ENCODE measurements at places on chromosomes 4 and X. TPM values are rescaled to one million over a fixed set of nuclear protein-coding genes. Genes with fewer than 3 reads are reported as not detected.

- H3K27me3 ChIP-seq, result no peaks in the 10 kb centered on the region
- H3K4me3 ChIP-seq, result no peak overlapping the region
- H3K36me3 ChIP-seq, result no peaks in the 10 kb centered on the region
- H3K27ac ChIP-seq, result peak overlapping the region; percentile 77
- H3K4me1 ChIP-seq, result peaks cover 35% of the 10 kb centered on the region
- no peak for DNase-seq
These were observed 133.3 kb downstream of the MAML3 start for GRCh38 chr4:140020457-140021361.

DNA sequence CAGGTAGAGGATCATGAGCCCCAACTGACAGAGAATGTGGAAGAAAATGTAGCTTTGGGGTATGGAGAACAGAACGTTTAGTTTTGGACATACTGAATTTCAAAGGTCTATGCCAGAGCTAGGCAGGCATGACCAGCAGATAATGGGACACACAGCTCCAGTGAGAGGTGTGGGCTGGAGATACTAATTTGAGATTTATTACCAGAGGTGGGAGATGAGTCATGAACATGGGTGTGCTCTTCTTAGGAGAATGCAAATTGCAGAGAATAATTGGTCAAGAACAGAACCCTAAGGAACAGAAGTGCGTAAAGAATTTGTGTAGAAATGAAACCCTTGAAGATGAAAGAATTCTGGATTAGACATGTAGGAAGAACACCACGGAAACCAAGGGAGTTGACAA, 125.2 kb downstream of the PACRGL start:
- H3K4me3 ChIP-seq, result no peak overlapping the region
- no peak for DNase-seq

- H3K27ac ChIP-seq, result no peak overlapping the region
- H3K4me3 ChIP-seq, result no peak overlapping the region
- no peaks in the 10 kb centered on the region for H3K36me3 ChIP-seq
These were observed 46.0 kb downstream of the COQ2 start for GRCh38 chr4:83238393-83239248.

Gene CT55
- total RNA-seq, result not detected

Gene SYNPO2
- total RNA-seq, result 10.3 TPM

DNA sequence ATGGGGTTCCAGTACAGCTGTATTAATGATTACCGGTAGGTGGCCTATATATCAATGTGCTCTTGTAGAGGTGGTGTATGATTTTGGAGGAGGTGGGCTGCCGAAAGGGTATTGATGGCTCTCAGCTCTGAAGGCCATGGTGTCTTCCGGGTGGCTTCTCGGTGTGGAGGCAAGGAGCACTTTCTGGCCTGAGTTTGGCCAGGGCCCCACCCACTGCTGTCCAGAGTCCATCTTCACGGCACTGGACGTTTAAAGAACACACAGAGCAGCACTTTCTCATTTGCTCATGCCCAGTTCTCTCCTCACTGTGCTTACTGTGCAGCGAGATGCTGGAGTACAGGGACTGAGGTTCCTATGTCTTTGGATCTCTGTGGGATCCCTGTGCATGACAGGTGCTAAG, 16.1 kb downstream of the BST1 start:
- no peak overlapping the region for H3K4me3 ChIP-seq
- no peak overlapping the region for H3K27ac ChIP-seq
- no peak for DNase-seq
- no peaks in the 10 kb centered on the region for H3K27me3 ChIP-seq

GRCh38 chr4:45316257-45316656, 589.9 kb upstream of the GNPDA2 start:
- DNase-seq, result no peak
- H3K27me3 ChIP-seq, result no peaks in the 10 kb centered on the region
- no peak overlapping the region for H3K27ac ChIP-seq
- H3K4me1 ChIP-seq, result no peaks in the 10 kb centered on the region
- no peaks in the 10 kb centered on the region for H3K36me3 ChIP-seq

DNA sequence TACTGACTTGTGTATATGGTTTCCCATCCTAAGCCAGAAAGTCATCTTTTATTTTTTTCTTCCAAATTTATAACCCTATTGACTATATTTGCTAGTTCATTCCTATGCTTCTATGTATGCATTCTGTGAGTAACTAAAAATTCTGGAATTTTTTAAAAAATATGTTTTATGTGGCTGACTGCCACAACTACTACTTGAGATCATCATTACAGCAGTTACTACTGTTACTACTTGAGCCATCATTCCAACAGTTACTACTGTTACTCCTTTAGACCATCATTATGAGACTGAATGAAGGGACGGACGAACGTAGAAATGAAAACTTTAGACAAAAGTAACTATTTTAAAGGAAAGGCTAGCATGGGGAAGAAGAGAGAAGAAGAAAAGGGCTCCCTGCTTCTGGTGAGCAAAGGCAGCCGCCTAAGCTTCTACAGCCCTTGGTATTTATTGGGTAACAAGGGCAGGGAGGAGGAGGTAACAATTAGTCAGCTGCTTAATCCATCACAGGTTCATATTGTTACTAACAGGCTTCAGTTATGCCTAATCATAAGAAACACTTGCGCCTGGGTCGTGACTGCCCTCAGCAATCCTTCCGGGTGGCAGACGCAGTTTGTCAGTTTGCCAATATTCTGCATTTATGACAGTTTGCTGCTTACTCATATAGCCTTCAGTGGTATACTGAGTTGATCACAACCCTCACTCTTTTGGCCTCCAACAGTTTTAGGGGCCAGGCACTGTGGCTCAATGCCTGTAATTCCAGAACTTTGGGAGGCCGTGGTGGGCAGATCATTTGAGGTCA, 80.4 kb downstream of the PDLIM5 start:
- no peaks in the 10 kb centered on the region for H3K36me3 ChIP-seq
- H3K27me3 ChIP-seq, result no peaks in the 10 kb centered on the region
- no peak overlapping the region for H3K27ac ChIP-seq
- peaks cover 19% of the 10 kb centered on the region for H3K4me1 ChIP-seq
- no peak overlapping the region for H3K4me3 ChIP-seq

- no peak overlapping the region for H3K27ac ChIP-seq
- H3K4me3 ChIP-seq, result no peak overlapping the region
- no peaks in the 10 kb centered on the region for H3K36me3 ChIP-seq
These were observed 485.0 kb upstream of the FAT1 start for GRCh38 chr4:187208651-187209050.

Gene BANK1
- 0.52 TPM for total RNA-seq

DNA sequence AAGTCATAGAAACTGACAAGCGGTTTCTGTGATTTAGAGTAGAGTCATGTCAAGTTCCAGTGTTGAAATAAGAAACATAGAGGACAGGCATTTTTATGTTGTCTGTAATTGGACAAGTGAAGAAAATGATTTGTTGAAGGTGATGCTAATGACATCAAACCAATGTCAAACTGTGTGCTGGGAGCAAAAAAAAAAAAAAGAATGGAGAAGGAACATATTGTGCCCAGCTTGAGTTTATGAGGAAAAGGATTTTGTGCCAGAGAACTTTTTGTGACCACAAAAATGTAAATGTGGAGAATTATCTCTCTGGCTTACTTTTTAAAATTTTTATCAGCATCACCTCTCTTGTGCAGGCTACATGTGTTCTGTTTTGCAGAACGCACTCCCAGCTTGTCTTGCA, 495.7 kb downstream of the RAPGEF2 start:
- DNase-seq, result no peak
- no peaks in the 10 kb centered on the region for H3K36me3 ChIP-seq
- H3K27ac ChIP-seq, result no peak overlapping the region

GRCh38 chrX:739611-740010, 109.0 kb downstream of the SHOX start:
- H3K36me3 ChIP-seq, result no peaks in the 10 kb centered on the region
- no peak for DNase-seq
- H3K27ac ChIP-seq, result no peak overlapping the region
- no peak overlapping the region for H3K4me3 ChIP-seq

GRCh38 chr4:146637621-146638332, 916 bp upstream of the POU4F2 start:
- H3K4me3 ChIP-seq, result no peak overlapping the region
- peaks cover 98% of the 10 kb centered on the region for H3K27me3 ChIP-seq
- H3K4me1 ChIP-seq, result peaks cover 8% of the 10 kb centered on the region

Gene GPR50
- total RNA-seq, result not detected

- peaks cover 8% of the 10 kb centered on the region for H3K4me1 ChIP-seq
- peak; percentile 20 for DNase-seq
- no peaks in the 10 kb centered on the region for H3K36me3 ChIP-seq
- peak overlapping the region; percentile 36 for H3K27ac ChIP-seq
These were observed 23.8 kb upstream of the PLK4 start for GRCh38 chr4:127856813-127857447.

Gene NMU
- total RNA-seq, result 20.1 TPM

DNA sequence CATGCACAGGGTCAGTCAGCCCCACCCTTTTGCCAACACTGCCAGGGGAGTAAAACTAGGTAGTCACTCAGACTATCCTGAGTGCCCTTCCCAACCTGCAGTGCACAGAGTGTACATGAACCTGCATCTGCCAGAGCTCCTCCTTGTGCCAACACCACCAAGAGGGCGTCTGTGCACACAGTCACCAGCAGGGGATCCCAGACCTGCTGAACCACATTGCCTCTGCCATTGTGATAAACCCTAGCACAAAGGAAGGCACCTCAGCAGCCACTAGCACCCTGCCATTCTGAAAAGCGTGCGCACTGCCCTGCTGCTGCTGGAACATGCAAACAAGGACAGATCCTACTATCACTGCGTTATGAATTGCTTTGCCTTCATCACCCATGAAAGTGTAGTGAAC, 247.8 kb upstream of the POU3F4 start:
- no peaks in the 10 kb centered on the region for H3K36me3 ChIP-seq
- no peak overlapping the region for H3K4me3 ChIP-seq
- no peaks in the 10 kb centered on the region for H3K4me1 ChIP-seq
- H3K27me3 ChIP-seq, result no peaks in the 10 kb centered on the region

- peaks cover 6% of the 10 kb centered on the region for H3K4me1 ChIP-seq
- DNase-seq, result no peak
- H3K36me3 ChIP-seq, result no peaks in the 10 kb centered on the region
- no peak overlapping the region for H3K27ac ChIP-seq
These were observed 9.3 kb downstream of the PTPN13 start for GRCh38 chr4:86603311-86603885.

GRCh38 chr4:39365360-39365759, 802 bp downstream of the RFC1 start:
- peaks cover 6% of the 10 kb centered on the region for H3K4me1 ChIP-seq
- H3K4me3 ChIP-seq, result peak overlapping the region; percentile 66
- DNase-seq, result no peak

DNA sequence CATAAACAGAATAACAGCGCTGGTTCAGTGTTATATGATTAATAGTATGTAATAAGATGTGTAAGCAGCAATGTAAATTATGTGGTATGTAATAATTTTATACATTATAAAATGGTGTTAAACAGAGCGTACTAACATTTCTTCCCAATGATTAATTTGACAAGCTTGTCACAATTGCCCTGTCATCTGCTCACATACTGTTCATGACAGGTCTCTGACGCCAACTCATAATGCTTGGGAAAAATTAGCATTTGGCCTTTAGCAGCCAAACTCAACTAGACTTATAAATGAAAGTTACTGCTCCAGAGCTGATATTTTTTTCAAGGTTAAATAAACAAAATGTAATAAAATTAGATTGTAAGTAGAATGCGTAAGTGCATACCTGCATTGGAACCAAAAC, 246.8 kb downstream of the TRAM1L1 start:
- H3K27ac ChIP-seq, result no peak overlapping the region
- H3K4me3 ChIP-seq, result no peak overlapping the region

Gene GUCY1A1
- 41.2 TPM for total RNA-seq

DNA sequence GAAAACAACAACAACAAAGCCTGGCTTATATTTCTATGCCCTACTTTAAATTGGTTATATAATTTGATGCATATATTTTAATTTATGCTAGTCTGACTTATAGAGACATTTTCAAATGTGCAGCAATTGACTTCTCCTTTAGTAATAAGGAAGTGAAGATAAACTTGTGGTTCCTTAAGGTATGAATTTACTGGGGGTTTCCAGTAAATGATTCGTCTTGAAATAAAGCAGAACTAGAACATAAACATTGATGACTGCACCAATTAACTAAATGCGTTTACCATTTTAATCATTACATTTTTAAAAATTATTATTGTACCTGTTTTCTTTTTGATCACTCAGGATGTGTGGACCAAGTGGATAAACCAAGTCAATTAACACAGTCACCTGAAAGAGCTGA, 99.6 kb upstream of the CCSER1 start:
- H3K4me3 ChIP-seq, result no peak overlapping the region
- no peaks in the 10 kb centered on the region for H3K27me3 ChIP-seq
- DNase-seq, result no peak
- H3K4me1 ChIP-seq, result no peaks in the 10 kb centered on the region
- H3K27ac ChIP-seq, result no peak overlapping the region
- H3K36me3 ChIP-seq, result no peaks in the 10 kb centered on the region

DNA sequence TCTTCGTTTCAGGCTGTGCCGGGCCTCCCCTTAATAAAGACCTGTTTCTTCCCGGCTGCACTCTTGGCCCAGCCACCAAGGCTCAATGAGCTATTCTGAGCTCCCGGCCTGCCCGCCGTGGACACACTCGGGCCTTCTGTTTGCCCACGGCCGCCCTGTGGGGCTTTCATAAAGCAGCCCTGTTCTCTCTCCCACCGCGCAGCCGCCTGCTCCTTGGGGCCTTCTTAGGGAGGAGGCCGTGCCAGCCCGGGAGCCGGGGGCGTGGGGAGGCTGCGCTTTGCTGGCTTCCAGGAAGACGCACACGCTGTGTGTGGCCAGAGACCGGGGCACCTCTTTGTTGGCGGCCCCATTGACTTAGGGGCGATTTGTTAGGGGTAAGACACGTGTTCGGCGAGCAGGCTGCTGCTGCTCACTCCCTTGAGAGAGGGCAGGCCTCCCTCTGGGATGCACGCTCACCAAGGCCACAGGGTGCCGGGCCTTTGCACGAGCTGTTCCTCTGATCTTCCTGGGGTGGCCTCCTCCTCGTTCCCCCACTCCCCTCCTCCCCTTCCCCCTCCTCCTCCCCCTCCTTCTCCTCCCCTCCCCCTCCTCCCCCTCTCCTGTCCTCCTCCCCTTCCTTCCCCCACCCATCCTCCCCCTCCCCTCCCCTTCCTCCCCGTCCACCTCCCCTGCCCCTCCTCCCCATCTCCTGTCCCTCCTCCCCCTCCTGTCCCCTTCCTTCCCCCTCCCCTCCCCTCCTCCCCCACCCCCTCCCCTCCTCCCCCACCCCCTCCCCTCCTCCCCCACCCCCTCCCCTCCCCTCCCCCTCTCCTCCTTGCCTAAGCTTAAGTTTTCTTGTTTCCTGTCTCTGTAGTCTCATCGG, 11.3 kb downstream of the BLOC1S4 start:
- H3K27ac ChIP-seq, result peak overlapping the region; percentile 47
- H3K27me3 ChIP-seq, result no peaks in the 10 kb centered on the region
- H3K4me1 ChIP-seq, result no peaks in the 10 kb centered on the region
- peak; percentile 48 for DNase-seq

Gene PDLIM3
- total RNA-seq, result 26.4 TPM

DNA sequence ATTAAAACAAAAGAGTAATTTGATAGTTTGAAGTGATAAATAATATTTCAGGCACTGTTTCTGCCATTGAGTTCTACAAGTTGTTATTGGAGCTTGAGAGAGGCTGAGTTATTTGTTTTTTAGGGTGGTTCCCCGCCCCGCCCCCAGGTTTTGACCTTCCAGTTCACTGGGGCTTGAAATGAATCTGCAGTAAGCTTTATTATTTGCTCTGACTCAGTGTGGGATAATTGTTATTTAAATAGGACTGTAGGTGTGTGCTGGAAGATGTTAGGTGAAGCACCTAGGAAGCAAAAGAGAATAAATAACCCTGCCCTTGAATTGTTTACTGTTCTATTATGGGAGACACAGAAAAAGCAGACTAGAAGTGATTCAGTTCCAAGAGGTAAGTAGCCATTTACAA, 81.2 kb upstream of the KCNIP4 start:
- no peaks in the 10 kb centered on the region for H3K27me3 ChIP-seq
- no peak for DNase-seq
- no peak overlapping the region for H3K27ac ChIP-seq

Data from hepatocyte (in vitro differentiated cells).